Naive thymus-derived CD8-positive, alpha-beta T cell (primary cell): ENCODE measurements at places on chromosomes 3 and 15. TPM values are rescaled to one million over a fixed set of nuclear protein-coding genes. Genes with fewer than 3 reads are reported as not detected.

EHHADH gene
- 5.4 TPM for total RNA-seq

LIPH gene
- not detected for total RNA-seq

MUC13 gene
- not detected for total RNA-seq

FBXW12 gene
- total RNA-seq, result not detected

C3orf62 gene
- 11.6 TPM for total RNA-seq

FBLN2 gene
- total RNA-seq, result 6.3 TPM

DNA sequence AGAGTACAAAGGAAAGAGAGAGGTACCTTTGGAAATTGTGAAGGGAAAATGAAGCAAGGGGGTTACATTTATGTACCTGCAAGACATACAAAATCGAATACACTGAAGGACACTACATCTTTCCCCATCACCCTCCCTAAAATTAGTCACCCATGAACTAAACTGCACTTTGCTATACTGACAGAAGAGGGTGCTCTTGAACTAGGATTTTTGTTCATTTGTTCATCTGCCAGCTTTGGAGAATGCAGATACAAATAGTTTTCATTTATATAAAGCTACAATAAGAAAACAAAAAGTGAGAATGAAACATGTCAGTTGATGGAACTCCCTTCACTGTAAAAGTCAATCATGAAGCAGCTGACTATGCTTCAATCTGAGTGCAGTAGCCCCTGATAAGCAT lies 55.7 kb downstream of the PCCB start:
- no peak overlapping the region for H3K27ac ChIP-seq
- peaks cover 43% of the 10 kb centered on the region for H3K36me3 ChIP-seq
- H3K4me3 ChIP-seq, result no peak overlapping the region
- H3K4me1 ChIP-seq, result no peaks in the 10 kb centered on the region

DNA sequence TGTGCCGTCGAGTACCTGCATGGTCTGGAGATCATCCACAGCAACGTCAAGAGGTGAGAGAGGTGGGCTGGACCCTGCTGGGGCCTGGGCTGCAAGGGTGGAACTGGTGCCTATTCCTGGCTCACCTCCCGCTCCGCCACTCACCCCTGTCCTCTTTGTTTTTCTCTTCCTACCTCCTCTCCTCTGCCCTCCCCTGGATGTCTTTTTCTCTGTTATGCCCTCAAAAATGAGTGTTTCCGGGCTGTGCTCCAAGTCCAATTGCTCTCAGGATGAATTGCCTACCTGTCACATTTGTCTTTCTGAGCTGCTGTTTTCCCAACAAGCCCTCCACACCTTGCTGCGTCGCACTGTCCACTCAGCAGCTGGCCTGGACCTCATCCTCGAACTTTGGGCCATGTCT lies 28.5 kb upstream of the TATDN2 start:
- H3K4me1 ChIP-seq, result peaks cover 14% of the 10 kb centered on the region
- H3K4me3 ChIP-seq, result no peak overlapping the region
- DNase-seq, result no peak
- H3K27ac ChIP-seq, result peak overlapping the region; percentile 71

GRCh38 chr3:153285194-153285641 lies 123.2 kb downstream of the RAP2B start:
- peaks cover 48% of the 10 kb centered on the region for H3K4me1 ChIP-seq
- H3K36me3 ChIP-seq, result no peaks in the 10 kb centered on the region
- H3K27ac ChIP-seq, result peak overlapping the region; percentile 50
- no peaks in the 10 kb centered on the region for H3K27me3 ChIP-seq
- H3K4me3 ChIP-seq, result peak overlapping the region; percentile 33

DNA sequence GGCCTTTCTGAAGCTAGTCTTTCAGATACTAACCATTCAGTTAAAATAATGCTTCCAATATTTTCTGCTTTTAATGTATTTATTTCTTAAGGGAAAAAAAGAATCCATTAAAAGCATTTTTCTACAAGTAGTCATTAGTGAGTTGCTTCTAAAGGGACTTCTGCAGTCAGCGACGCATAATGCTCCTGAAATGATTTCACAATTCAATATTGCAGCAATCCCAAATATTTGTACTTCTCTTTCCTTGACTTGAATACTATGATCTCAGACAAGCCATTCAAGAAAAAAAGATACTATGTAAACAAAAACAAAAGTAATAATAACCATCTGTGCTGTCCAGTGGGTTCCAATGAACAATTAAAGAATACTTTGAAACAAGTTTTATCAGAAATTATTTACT lies 681.0 kb downstream of the DIPK2A start:
- H3K36me3 ChIP-seq, result no peaks in the 10 kb centered on the region
- H3K4me3 ChIP-seq, result no peak overlapping the region
- no peaks in the 10 kb centered on the region for H3K27me3 ChIP-seq
- no peak overlapping the region for H3K27ac ChIP-seq
- no peaks in the 10 kb centered on the region for H3K4me1 ChIP-seq
- no peak for DNase-seq

- H3K27me3 ChIP-seq, result peaks cover 17% of the 10 kb centered on the region
- no peaks in the 10 kb centered on the region for H3K36me3 ChIP-seq
- H3K4me1 ChIP-seq, result no peaks in the 10 kb centered on the region
- no peak for DNase-seq
- H3K4me3 ChIP-seq, result no peak overlapping the region
Observed at GRCh38 chr15:100930306-100930848, 11.2 kb downstream of the LRRK1 start.

DNA sequence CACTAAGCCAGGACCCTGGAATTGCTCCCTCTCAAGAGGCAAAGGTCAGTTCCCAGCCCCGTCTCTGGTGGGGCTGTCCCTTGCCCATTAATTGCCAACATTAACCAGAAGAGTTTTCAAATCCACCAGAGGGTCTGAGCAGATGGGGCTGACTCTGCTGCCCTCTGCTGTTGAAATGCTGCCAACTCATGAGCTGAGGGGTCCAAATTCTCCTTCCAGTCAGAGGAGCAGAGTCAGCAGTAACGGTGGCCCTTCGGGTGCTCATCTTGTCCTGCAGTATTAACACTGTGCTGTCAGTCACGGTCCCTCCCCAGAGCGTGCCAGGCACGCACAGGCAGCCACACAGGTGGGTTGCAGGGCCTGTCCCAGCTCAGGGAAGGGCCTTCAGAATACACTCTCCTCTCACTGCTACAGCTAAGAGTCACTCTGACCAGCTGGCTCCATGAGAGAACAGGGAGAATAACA lies 10.7 kb upstream of the SPTBN5 start:
- peaks cover 17% of the 10 kb centered on the region for H3K36me3 ChIP-seq
- H3K27me3 ChIP-seq, result no peaks in the 10 kb centered on the region
- peak overlapping the region; percentile 89 for H3K27ac ChIP-seq
- no peak overlapping the region for H3K4me3 ChIP-seq
- peak; percentile 82 for DNase-seq

DNA sequence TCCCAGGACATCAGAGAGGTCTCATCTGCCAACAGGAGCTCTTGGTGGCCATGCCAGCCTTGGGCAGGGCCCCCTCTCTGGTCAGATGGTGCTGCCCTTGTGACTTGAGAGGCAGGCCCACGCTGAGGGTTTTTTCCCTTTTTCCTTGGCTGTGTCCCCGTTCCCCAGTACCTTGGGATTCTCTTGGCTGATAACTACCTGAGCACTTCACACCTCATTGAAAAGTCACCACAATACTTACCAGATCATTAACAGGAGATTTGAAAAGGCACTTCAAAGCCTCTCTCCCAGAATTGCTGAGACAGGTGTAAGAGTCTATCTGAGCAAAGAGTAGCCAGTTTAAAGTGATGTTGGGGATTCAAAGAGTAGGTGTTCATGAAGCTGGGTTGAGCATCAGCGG lies 15.1 kb upstream of the TMEM158 start:
- no peaks in the 10 kb centered on the region for H3K36me3 ChIP-seq
- H3K4me1 ChIP-seq, result no peaks in the 10 kb centered on the region
- no peak overlapping the region for H3K4me3 ChIP-seq
- H3K27ac ChIP-seq, result no peak overlapping the region
- DNase-seq, result no peak

- H3K27me3 ChIP-seq, result no peaks in the 10 kb centered on the region
- no peak overlapping the region for H3K27ac ChIP-seq
- H3K36me3 ChIP-seq, result no peaks in the 10 kb centered on the region
- no peak for DNase-seq
- no peak overlapping the region for H3K4me3 ChIP-seq
- H3K4me1 ChIP-seq, result no peaks in the 10 kb centered on the region
Observed at GRCh38 chr3:168427835-168428475, 332.2 kb upstream of the GOLIM4 start.

- no peak for DNase-seq
- H3K36me3 ChIP-seq, result no peaks in the 10 kb centered on the region
- H3K27me3 ChIP-seq, result no peaks in the 10 kb centered on the region
- no peak overlapping the region for H3K4me3 ChIP-seq
Observed at GRCh38 chr15:85424154-85424553, 43.8 kb downstream of the AKAP13 start.

- no peaks in the 10 kb centered on the region for H3K4me1 ChIP-seq
- no peaks in the 10 kb centered on the region for H3K36me3 ChIP-seq
- H3K4me3 ChIP-seq, result no peak overlapping the region
- no peaks in the 10 kb centered on the region for H3K27me3 ChIP-seq
- H3K27ac ChIP-seq, result no peak overlapping the region
Observed at GRCh38 chr3:25372167-25372566, 55.9 kb upstream of the RARB start.

DNA sequence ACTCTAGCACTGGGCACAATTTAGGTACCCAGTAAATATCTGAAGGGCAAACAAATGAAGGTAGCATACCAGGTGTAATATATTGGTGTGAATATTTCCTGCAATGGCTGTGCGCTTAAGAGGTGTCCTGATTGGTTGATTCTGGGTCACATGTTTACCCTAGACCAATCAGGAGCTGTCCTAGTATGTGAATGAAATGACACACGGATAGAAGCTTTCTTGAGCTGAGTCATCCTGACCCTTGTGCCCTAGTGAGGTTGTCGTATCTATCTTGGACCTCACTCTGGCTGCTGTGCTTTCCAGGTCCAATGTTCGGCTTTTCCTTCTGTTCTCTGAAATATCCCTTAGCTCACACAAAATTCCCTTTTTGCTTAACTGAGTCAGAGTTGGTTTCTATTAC lies 58.1 kb upstream of the FOXP1 start:
- H3K4me3 ChIP-seq, result no peak overlapping the region
- H3K4me1 ChIP-seq, result no peaks in the 10 kb centered on the region
- no peaks in the 10 kb centered on the region for H3K36me3 ChIP-seq
- no peak overlapping the region for H3K27ac ChIP-seq
- H3K27me3 ChIP-seq, result no peaks in the 10 kb centered on the region
- no peak for DNase-seq

- no peak overlapping the region for H3K4me3 ChIP-seq
- H3K36me3 ChIP-seq, result peaks cover 5% of the 10 kb centered on the region
- DNase-seq, result no peak
- H3K27me3 ChIP-seq, result no peaks in the 10 kb centered on the region
- no peaks in the 10 kb centered on the region for H3K4me1 ChIP-seq
Observed at GRCh38 chr3:72058493-72059081, 273.6 kb upstream of the PROK2 start.

- H3K27me3 ChIP-seq, result peaks cover 3% of the 10 kb centered on the region
- H3K27ac ChIP-seq, result no peak overlapping the region
- H3K4me3 ChIP-seq, result no peak overlapping the region
- H3K36me3 ChIP-seq, result no peaks in the 10 kb centered on the region
Observed at GRCh38 chr15:82916161-82916952, 36.2 kb downstream of the HOMER2 start.

DNA sequence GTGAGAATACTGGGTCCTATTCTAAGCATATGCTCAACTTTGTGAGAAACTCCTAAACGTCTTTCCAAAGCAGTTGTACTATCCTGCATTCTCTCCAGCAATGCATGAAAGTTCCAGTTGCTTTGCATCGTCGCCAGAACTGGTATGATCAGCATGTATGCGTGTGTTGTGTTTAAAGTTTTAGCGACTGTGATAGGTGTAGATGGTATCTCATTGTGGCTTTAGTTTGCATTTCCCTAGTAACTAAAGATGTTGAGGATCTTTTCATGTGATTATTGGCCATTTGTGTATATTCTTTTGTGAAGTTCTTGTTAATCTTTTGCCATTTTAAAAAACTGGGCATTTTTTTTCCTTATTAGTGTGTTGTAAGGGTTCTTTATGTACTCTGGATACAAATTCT lies 115.1 kb downstream of the SPATA16 start:
- H3K36me3 ChIP-seq, result no peaks in the 10 kb centered on the region
- no peaks in the 10 kb centered on the region for H3K4me1 ChIP-seq
- no peak for DNase-seq
- H3K4me3 ChIP-seq, result no peak overlapping the region

DNA sequence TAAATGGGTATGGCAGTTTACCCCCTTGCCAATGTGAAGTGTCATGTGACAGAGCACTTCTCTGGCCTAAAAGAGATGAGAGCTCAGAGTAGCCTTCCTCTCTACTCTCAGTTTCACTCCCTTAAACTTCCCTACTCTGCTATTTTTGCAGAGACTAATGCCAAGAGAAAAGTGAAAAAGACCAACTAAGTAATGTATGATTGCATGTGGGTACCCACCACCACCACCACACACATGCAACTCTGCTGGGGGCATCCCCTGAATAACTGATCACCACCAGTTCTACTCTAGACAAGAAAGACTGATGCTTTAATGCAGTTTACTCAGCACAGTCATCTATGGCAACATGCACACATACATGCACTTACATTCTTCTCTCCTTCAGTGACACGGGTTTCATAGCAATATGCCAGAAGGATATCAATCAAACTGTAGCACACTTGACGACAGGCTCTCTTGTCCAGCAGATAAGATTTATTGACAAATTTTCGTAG lies 31.3 kb downstream of the SHQ1 start:
- H3K27ac ChIP-seq, result no peak overlapping the region
- H3K36me3 ChIP-seq, result no peaks in the 10 kb centered on the region
- H3K4me3 ChIP-seq, result no peak overlapping the region
- H3K27me3 ChIP-seq, result no peaks in the 10 kb centered on the region
- H3K4me1 ChIP-seq, result peaks cover 10% of the 10 kb centered on the region

GRCh38 chr3:11238060-11238459 lies 34.1 kb upstream of the ATG7 start:
- H3K36me3 ChIP-seq, result no peaks in the 10 kb centered on the region
- DNase-seq, result no peak
- H3K4me1 ChIP-seq, result no peaks in the 10 kb centered on the region
